ENCODE measurements at places on chromosomes 5 and 9.
A peak's percentile ranks its signal among the peaks of the same experiment; 100 is the strongest.

DNA sequence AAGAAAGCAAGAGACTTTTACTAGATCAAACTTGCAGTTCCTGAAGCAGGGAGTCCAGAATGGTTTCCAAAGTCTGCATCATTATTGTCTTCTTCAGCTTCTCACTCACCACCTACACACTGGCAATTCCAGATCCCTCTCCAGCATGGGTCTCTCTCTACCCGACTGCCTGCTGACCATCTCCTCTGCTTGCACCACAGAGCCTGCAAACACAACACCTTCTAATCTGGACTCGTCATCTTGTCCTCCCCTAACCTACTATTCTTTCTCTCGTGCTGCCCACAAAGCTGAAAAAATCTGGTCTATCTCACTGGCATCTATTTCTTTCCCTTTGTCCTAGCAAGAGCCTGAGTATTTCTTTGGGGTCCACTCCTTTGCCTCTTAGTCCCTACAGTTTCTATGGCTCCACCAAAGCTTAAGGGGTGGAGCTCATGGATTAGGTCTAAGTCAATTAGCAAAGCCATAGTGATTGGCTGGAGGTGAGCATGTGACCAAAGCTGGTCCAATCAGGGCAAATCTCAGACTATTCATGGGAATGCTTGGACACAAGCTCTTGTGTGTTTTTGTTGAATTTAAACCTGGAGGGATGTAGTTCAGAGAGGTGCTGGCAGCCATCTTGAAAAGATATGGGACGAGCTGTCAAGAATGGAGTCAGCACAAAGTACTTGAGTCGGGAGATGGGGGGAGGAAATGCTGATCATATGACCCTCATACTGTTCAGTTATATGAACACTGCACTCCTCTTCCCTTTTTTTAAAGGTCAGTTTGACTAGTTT lies 63.5 kb downstream of the GALNT12 start:
- no peak for DNase-seq

DNA sequence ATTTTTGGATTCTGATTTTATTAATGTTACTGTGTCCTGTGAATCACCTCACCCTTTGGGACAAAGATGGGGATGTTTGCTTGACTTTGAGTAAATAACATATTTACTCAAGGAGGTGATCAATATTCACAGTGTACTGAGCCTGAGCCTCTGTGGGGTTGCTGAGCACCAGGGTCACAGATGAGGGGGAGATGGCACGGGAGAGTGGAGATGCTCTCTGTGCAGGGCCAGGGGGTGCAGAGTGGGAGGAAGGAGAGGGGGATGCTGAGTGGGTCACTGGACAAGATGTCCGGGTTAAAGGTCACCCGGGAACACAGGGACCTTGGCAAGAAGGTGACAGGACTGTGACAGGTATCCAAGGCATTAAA lies 4.0 kb downstream of the SQSTM1 start:
- DNase-seq: no peak

DNA sequence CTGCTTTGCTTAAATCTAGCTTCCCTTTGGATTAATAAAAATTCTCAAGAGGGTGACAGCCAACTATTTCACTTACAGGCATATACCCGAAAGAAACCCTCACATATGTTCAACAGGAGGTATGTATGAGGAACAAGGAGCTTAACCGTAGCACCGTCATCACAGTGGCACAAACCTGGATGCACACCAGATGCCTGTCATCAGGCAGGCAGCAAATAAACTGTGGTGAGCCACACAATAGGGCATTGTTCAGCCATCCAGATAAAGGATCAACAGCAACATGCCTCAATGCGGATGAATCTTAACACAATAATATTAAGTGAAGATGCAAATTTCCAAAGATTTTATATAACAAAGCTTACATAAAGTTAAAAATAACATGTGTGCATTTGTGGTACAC lies 5.5 kb upstream of the TNFSF15 start:
- no peak for DNase-seq

GRCh38 chr5:64954518-64954917 lies 185.8 kb downstream of the CWC27 start:
- DNase-seq: no peak

DNA sequence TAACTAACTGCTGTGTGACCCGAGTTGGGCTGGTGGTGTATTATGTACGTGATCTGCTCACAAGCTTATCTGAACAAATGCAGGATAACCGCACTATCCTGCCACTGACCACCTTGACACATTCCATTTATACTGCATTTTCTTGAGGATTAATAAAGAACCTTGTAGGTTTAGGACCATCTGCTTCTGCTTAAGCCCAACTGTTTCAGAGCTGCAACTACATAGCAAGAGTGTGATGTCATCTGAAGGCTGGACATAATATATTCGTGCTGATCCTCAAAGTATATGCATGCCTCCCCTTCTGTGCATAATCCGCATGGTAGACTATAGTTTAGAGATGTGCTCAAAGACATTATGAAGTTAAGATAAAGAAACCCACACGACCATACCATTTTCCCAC lies 435.9 kb downstream of the BNC2 start:
- peak; percentile 29 for DNase-seq

- no peak for DNase-seq
Observed at GRCh38 chr5:41406424-41406823, 104.0 kb downstream of the PLCXD3 start.

DNA sequence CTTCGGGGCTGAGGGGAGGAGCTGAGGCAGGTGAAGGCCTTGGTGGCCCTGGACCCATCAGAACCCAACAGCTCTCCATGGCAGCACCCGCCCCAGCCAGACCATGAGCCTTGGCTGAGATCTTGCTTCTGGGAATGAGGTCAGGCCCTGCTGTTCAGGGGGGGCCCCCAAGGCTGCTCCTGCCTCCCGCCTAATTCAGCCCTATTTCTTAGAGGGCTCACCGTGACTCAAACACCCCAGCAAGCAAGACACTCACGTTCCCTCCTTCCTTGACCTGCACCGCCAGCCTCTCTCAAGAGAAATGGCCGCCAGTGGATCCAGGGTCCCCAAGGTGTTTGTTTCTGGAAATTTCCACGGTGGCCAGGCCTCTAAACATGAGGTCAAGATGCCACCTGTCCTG lies 61.4 kb upstream of the PPP1R26 start:
- no peak for DNase-seq

- peak; percentile 91 for DNase-seq
Observed at GRCh38 chr5:121273833-121274433, 577.7 kb upstream of the FTMT start.

GRCh38 chr5:138352722-138353559 lies 456 bp downstream of the KDM3B start:
- DNase-seq: peak; percentile 70

GRCh38 chr5:139964994-139965565 lies 78.0 kb downstream of the NRG2 start:
- DNase-seq: no peak

- no peak for DNase-seq
Observed at GRCh38 chr9:127405344-127406125, 8.6 kb downstream of the SLC2A8 start.

DNA sequence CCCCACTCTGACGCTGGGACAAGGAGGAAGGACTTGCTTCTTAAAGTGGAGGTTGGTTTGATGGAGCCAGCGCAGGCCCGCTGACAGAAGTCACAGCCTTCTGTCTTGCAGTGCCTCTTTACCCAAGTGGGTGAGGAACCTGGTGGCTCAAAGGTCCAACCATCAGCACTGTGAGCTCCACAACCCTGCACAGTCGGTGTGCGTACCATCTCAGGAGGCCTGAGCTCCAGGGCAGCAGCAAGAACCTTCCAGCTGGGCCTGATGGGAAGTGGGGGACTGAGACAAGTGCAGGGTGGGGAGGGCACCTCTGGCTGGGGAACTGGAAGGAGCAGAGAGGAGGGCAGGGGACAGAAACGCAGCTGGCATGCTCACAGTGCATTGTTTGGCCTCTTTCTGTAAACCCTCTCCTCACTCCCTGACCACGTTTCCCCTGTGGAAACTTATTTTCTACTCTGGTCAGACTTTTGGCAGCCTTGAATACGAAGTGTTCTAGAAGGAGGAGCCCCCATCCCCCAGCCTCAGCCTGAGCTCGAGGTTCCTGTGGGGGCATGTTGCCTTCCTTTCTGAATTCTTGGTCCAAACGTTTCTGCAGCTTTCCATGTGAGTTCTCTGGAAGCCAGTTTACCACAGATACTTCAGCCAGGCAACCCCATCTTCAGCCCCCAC lies 178.5 kb upstream of the PITX1 start:
- DNase-seq: no peak

DNA sequence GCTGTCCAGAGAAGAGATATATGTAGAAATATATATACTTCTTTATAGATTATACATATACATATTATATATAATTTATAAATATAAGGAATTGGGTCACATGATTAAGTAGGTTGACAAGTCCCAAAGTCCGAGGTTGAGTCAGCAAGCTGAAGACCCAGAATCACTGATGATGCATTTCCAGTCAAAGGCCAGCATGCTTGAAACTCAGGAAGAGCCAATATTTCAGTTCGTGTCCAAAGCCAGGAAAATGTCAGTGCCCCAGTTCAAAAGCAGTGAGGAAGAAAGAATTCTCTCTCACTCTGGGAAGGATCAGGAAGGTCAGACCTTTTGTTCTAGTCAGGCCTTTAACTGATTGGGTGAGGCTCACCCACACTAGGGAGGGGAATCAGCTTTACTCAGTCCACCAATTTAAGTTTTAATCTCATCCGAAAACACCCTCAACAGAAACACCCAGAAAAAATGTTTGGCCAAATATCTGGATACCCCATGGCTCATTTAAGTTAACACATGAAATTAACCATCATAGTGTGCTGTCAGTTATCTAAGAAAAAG lies 42.0 kb upstream of the LVRN start:
- DNase-seq: no peak

DNA sequence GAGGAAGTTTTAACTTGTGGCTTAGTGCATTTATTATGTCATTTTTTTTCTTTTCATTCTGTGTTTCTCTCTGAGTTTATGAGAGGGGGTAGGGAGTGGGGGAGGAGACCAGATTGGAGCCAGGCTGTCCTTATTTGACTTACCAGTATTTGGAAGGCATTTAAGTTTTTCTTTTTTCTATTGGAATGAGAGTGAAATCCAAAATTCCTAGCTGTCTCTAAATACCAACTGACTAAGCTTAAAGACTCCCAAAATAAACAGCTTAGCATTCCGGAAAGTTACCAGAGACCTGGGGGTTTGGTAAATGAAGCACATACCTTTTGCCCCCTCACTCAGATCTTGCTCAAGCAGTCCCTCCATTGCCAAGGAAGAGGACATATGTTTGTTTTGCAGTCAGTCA lies 581.9 kb upstream of the BRINP1 start:
- DNase-seq: no peak

DNA sequence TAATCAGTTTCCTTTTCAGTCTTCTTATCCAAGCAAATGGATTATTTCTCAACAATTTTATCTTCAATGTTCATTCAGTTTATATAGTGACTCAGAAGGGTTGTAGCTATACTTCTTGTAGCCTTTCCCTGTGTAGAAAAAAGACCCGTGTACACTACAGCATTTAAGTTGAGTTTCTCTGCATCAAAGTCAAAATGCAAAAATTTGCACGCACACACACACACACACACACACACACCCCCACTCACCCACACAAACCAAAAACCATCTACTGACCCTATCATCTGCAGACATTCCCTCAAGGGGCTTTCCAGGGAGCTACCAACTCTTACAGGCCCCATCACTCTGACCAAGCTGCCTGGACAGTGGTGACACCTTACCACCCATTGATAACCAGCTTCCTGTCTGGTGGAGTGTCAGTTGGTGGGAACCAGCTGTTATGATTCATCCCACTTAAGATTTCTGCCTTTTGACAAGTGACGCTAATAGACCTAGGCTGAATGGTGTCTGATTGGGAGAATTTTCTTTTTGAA lies 12.2 kb upstream of the ELL2 start:
- DNase-seq: peak; percentile 57

DNA sequence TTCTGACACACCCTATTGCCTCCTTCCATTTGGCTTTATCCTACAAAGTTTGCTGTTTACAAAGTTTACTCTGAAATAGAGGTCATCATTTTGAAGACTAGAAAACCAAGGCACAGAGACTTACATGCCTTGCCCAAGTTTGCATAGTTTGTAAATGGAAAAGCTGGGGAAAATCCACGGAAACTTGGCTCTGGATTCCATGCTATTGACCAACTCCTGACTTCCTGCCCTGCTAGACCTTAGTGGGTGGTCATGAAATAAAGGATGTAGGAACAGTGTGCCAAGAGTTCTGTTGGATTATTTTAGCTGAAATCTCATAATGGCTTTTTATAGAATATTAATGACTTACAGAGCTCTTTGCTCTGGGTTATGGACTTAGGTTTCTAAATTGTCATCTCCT lies 69.5 kb downstream of the GRIA1 start:
- DNase-seq: no peak

- peak; percentile 85 for DNase-seq
Observed at GRCh38 chr9:33619666-33620404, 95.8 kb downstream of the ANKRD18B start.

DNA sequence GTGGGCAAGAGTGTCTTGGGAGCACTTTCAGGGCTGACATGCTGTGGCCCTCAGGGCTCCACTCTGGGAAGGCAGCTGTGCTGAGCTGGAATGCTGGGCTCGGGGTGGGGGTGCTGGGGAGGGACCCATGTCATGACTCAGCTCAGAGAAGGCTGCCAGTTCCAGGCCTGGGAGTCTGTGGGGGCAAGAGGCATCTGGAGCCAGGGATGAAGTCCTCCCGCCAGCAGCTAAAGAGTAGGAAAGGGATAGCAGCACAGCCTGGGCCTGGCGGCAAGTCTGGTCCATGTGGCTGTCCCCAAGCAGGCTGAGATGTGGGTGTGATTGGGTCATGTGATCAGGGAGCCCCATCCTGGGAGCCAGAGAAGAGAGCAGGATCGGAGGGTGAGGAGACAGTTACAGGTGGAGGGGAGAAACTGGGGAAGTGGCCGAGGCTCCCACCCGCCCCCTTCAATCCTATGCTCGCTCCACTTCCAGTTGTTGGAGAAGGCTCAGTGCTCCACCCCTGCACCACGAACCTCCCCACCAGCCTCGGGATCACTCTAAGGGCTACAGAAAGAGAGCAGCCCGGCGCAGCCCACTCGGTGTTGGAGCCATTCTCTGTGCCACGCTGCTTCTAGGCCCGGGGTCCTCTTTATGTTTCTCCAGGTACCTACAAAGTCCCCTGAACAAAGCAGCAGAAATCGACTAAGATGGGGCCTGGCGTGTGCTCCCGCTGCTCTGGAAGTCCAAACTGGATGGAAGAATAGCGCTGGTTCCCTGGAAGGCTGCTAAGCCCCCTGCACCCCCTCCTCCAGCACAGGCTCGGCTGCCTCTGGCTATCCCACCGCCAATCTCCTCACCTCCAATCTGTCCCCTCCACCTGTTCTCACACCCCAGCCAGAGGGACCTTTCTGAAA lies 12.0 kb downstream of the PDGFRB start:
- DNase-seq: peak; percentile 95

- DNase-seq: no peak
Observed at GRCh38 chr9:85142496-85142911, 473.0 kb downstream of the NTRK2 start.

DNA sequence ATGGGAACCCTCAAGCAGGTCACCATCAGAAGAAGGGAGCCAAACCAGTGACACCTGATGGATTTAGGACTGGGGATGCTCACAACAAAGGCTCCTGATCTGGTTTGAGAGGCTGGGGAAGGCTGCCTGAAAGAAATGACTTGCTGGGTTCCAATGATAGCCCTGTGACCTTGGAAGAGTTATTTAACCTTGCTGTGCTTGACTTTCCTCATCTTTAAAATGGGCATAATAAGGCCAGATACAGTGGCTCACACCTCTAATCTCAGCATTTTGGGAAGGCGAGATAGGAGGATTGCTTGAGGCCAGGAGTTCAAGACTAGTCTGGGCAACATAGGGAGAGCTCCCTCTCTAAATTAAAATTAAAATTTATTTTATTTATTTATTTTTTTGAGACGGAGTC lies 63.6 kb upstream of the PSD2 start:
- DNase-seq: no peak

All from ELR (cell line).